ENCODE measurements at places on chromosomes 2 and 18.
A peak's percentile ranks its signal among the peaks of the same experiment; 100 is the strongest.

DNA sequence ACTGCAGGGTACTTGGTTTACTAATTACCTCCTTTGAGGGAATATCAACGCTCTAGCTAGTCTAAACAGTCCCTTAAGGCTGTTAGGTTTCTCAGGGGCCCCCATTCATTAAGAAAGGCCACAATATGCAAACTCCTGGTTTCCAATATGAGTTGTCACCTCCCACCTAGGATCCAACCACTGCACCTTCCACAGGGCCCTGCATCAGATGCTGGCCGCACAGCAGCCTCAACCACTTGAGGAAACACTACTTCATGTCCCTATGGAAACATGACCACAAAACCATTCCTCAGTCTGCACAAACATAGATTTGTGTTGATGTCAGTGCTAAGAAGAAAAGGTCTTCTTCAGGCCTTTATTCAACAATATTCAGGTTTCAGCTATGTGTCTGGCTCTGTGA lies 40.9 kb downstream of the STAT4 start:
- peak; percentile 41 for DNase-seq

- no peak for DNase-seq
These were observed 80.9 kb upstream of the PHLPP1 start for GRCh38 chr18:62634458-62634857.

- DNase-seq = no peak
These were observed 12.1 kb downstream of the PTMA start for GRCh38 chr2:231720292-231720986.

GRCh38 chr2:1238598-1239138 lies 174.6 kb upstream of the TPO start:
- no peak for DNase-seq

DNA sequence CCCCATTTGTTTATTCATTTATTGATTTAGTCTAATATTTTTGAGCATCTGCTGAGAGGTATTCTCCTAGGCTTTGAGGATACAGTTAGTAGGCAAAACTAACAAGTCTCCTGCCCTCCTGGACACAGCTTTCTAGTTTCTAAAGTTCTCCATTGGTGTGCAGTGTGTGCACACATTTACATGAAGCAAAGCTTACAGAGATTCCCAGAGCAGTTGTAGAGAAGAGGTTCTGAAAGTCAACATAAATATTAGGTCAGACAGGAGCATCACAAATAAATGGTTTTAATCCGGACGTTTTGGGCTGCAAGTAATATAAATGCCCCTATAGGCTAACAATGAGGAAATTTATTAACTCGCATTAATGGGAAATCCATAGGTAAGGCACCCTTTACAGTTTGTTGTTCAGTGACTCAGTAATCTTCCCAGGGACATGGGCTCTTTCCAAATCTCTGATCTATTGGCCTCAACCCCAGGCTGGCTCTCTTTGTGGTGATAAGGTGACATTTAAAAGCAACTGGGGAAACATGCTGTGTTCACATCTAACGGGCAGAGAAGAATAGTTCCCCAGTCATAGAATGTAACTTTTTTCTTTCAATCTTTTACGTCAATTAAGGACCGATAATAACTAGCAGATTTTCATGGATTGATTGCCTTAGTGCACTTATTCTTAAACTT lies 407.2 kb downstream of the PTPRM start:
- DNase-seq = no peak

- no peak for DNase-seq
These were observed at the start of gene TEKT4 for GRCh38 chr2:94871226-94872087. Gene TEKT4, plus strand, starts transcription at chr2:94871430. Its CDS starts 150 bp downstream, at chr2:94871580.

DNA sequence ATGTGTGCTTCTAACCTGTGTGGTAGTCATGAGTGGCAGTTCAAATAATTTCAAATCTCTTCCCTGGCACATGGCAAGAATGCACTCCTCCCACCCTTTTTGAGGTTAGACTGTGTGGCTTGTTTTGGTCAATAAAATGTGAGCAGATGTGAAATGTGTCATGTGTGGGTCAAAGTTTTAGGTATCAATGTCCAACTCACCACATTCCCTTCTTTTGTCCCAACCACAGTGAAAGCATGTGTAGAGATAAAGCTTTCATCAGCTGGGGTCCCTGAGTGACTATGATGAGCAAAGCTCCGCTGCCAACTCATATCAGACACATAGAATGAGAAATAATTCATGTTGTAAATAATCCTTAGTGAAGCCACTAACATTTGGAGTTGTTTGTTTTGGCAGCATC lies 118.2 kb downstream of the PAX3 start:
- DNase-seq = no peak

- no peak for DNase-seq
These were observed 1002.3 kb downstream of the TDRD15 start for GRCh38 chr2:22126106-22126505.
